ENCODE measurements at places on chromosomes 2 and 18.

- DNase-seq: no peak
Measured at GRCh38 chr2:40127890-40128557, 323.9 kb downstream of the SLC8A1 start.

DNA sequence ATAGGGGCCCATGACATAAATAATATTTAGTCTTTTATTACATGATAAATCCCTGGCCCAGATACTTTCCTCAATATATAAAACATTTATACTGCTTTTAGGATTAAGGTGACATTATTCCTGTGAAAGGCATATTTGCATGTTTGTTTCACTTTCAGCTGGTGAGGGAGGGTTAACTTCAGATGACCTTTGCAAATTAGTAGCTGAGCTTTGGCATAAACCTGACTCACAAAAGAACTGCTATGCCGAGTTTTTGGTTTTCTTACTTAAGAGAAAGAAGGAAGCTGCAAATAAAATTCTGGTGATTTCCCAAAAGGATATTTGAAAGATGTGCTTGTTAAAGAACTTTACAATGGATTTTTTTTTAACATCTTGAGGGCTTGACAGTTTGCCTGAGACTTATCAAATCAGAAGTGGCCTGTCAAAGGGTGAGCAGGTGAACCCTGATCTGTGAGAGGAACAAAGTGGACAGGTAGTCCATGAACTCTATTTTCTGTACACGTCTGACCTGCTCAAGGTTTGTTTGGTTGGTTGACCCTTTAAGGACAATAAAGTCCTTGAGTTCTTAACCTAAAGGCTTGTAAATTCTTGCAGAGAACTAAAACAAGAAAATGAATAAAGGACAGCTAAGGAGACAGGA, 93.5 kb downstream of the FAM124B start:
- no peak for DNase-seq

DNA sequence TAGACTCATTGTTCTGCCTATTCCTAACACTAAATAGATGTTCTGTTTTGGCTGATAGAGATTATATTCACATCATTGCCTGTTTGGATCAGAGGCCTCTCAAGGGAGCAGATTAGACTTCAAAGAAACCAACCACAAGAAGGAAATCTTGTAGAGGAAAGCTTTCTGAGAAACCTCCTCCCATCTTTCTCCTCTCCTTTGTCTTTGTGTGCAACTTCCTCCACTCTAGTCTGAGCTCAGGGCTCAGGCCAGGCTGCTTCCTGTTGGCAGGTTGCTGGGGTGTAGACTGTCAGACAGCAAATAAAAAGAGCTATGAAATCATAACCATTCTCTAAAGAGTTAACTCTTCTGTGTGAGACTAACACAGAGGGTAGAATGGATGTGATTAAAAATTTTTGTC, 113.0 kb downstream of the TGFA start:
- DNase-seq: no peak

GRCh38 chr2:163601377-163601776, 134.4 kb downstream of the FIGN start:
- DNase-seq: no peak

- no peak for DNase-seq
Measured at GRCh38 chr18:37251679-37252078, 313.9 kb downstream of the CELF4 start.

GRCh38 chr18:30927517-30928075, 114.9 kb downstream of the DSC3 start:
- DNase-seq: no peak

GRCh38 chr18:5912566-5912965, 17.2 kb upstream of the TMEM200C start:
- DNase-seq: no peak

DNA sequence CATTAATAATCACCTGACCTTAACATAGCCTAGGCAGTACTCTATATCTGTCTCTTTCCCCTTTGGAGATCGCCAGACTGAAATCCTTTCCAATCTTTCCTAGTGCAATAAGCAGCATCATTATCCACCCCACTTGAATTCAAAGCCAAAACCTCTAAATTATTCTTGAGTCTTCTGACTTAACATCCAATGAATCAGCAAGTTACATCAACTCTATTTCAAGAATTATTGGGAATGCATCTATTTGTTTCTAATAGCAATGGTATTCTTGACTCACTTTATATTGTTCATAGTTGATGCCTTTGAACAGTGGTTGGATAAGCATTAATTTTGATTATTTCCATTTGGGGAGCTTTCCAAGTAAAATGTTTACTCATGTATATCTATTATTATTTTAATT, 144.8 kb downstream of the ZNF804A start:
- no peak for DNase-seq

GRCh38 chr2:186058614-186059013, 320.0 kb downstream of the FSIP2 start:
- DNase-seq: no peak

GRCh38 chr2:234672498-234673150, 175.7 kb upstream of the ARL4C start:
- DNase-seq: no peak

DNA sequence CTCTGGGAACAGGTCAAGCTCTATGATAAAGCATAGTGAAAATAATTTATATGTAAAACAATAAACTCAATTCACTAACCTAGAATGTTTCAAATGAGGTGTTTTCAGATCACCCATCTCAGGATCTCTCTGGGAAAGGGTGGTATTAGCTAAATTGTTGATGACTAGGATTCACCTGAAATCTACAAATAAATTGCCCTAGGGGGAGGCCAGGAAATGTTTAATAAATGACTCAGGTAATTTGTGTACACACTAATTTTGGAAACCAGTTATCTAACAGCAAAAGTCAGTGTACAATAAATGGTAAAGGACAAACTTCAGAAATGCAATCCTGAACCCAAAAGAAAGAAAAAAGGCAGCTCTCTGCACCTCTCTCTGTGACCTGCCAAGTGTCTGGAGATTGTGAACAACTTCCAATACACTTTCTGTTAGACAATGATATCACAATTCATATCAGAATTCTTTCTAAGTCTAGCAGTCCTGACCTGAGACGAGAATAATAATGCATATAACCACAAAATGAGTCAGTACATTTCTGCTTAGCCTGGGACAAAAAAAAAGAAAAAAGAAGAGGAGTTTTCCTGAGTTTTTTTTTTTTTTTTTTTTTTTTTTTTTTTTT, 760.0 kb downstream of the EPHA4 start:
- no peak for DNase-seq

- no peak for DNase-seq
Measured at GRCh38 chr2:24334245-24334633, 26.1 kb downstream of the ITSN2 start.

All from stimulated activated CD8-positive, alpha-beta memory T cell treated with anti-CD3 and anti-CD28 coated beads, Interleukin-7, amount 100 ng/mL, for 24 hours (primary cell).